HCEC 1CT (cell line): ENCODE measurements at places on chromosomes 12 and 14.

DNA sequence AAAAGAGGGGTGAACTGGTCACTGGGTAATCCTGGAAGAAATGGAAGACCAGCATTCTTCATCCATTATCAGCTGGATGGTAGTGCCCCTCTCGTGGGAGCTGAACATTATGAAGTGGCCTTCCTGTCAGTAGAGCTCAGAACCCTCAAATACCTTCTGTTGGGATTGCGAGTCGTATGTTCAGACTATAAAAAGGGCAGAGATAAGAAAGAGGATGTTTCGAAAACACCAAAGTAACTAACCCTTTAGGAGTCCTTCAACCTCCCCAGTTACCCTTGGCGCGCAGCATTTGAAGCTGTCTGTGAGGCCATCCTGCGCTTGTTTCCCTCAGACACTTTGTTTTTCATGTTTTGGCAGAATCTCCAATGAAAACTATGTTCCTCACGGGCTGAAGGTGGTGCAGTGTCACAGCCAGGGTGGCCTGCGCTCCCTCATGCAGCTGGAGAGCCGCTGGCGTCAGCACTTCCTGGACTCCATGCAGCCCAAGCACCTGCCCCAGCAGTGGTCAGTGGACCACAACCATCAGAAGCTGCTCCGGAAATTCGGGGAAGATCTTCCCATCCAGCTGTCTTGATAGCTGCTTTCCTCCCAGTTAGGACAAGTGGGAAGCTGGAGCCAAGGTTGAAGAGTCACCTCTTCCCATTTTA is 19.3 kb upstream of the GALNT16 start:
- no peak for DNase-seq

DNA sequence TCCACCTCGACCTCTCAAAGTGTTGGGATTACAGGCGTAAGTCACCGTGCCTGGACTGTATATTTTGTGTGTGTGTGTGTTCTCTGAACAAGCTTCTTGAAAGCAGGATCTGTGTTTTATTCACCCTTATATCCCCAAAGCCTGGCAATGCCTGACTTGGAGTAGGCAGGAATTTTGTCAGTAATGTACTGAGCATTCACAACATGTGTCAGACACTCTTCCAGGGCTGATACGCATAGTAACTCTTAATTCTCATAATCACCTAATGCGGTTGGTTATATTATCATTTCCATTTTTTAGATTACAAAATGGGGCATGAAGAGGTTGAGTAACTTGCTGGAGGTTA is 50.4 kb upstream of the PLEKHG3 start:
- DNase-seq: no peak

GRCh38 chr12:96054244-96054610 is 18.8 kb upstream of the LTA4H start:
- no peak for DNase-seq

DNA sequence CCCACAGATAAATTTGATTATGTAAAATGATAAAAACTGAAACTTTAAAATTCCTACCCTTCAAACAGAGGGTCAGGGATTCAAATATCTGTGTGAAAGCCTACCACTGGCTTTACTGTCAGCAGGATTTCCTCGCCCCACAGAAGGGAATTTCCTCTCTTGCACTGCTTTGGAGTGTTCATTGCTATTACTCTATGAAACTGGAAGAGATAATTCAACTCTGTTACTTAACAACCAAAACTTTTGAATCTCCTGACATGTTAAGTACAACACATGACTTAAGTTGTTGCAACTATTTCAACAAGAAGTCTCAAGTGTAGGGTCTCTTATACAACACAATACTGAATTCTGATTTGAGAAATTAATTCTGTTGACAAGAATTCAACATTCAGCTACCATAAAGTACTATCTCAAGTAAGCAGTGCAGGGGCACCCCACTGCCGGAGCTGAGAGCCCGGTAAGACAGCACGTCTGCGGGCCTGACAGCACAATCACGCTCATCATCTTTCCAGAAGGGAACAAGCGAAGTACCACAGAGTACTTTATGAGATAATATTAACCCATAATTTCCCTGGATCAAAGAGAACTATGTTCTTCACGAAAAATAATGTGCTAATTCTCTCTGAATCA is 22.9 kb downstream of the DICER1 start:
- DNase-seq: no peak

- DNase-seq: no peak
These were observed 182.5 kb downstream of the PHETA1 start for GRCh38 chr12:111186347-111186746.

GRCh38 chr14:83923842-83924241 is 1606.1 kb upstream of the FLRT2 start:
- DNase-seq: no peak

- no peak for DNase-seq
These were observed 1139.4 kb downstream of the TMEM121 start for GRCh38 chr14:106665814-106666213.

GRCh38 chr12:123916729-123917128 is 55.9 kb downstream of the CCDC92 start:
- DNase-seq: no peak

DNA sequence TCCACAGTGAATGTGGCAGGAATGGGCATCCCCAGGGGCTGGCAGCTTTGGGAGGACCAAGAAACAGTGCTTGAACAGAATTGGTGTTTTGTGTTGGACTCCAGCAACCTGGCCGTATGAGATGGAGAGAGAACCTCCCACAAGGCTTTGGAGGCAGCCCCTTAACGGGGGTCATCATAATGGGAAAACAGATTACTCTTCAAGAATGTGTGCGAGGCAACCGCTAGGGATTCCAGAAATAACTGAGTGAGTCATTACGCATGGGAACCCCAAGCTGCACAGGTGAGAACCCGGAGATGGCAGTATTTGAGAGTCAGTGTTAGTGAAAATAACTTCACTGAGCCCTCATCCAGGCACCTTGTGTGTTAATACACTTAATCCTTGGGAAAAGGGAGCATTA is 567.8 kb upstream of the TBX3 start:
- DNase-seq: peak; percentile 18

GRCh38 chr14:60515511-60516289 is 6.8 kb downstream of the SIX6 start:
- DNase-seq: no peak
